ENCODE measurements at places on chromosomes 12 and 14.

GRCh38 chr14:30333934-30334333, 225.0 kb upstream of the G2E3 start:
- no peak for DNase-seq

- DNase-seq, result no peak
These were observed 76.8 kb upstream of the WSCD2 start for GRCh38 chr12:108052260-108052659.

DNA sequence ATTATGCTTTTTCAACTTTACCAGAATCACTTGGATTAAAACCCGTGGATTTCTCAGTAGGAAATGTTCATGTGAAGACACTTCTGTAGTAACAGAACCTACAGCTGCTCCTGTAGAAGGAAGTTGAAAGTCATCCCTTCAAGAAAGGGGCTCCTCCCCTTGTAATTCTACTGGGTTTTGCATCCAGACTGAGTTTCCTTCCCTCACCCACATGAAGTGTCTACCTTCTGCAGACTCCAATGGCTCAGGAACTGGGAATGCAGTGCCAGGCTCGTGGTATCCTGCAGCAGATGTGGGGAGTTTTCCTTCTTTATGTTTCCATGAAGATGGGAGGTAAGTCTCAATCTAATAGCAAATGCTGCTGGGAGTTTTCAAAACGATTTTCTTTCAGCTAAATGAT, 7.9 kb upstream of the OR10G2 start:
- DNase-seq, result no peak

DNA sequence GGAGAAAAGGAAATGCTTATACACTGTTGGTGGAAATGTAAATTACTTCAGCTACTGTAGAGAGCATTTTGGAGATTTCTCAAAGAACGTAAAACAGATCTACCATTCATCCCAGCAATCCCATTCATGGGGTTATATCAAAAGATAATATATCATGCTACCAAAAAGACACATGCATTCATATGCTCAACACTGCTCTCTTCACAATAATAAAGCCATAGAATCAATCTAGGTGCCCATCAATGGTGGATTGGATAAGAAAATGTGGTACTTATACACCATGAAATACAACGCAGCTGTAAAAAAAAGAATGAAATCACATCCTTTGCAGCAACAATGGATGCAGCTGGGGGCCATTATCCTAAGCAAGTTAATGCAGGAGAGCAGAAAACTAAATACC, 1487.7 kb upstream of the SEL1L start:
- no peak for DNase-seq

GRCh38 chr12:68699486-68699885, 12.7 kb downstream of the NUP107 start:
- DNase-seq, result no peak

Measured in stimulated activated CD8-positive, alpha-beta memory T cell treated with anti-CD3 and anti-CD28 coated beads, Interleukin-4, amount 100 ng/mL, for 4 hours (primary cell).